GM12891 (cell line): ENCODE measurements at places on chromosomes 3 and 15.

DNA sequence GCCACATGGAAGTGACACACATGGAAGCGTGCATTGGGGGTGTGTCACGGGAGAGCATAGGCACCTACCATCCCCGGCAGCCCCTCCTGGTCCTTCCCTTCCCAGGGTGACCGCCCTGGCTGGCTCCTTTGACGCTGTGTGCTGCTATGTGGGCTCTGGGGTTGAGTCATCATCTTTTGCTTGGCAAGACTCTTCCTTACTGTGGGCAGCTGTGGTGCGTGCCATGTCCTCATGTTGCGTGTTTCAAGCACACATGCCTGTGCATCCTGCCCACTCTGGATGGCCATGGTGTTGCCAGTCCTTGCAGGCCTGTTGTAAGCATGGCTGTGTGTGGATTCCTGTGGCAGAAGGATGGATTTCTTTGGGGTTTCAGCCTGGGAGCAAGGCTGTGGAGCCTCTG is 14.0 kb downstream of the PLXNA1 start:
- no peak for DNase-seq

DNA sequence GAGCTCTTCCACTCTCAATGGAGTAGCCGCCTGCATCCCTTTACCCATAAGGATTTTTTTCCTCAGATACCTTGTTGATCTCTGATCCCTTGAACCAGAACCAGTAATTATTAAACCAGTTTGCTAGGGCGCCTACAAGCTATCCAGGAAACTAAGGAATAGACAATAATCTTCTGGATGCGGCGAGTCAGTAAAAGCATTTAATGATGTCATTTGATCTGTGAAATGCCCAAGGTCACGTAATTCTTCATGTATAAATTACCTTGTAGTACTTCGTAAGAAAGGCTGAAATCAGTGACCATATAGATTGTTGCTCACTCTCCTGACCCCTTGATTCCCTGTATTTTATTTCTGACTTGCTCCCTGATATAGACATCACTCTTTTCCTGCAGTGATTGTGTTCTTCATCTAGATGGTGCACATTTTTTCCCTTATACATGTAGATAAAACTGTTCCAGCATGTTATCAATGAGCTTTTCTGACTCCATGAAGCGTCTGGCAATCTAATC is 548.6 kb upstream of the NAALADL2 start:
- no peak for DNase-seq

DNA sequence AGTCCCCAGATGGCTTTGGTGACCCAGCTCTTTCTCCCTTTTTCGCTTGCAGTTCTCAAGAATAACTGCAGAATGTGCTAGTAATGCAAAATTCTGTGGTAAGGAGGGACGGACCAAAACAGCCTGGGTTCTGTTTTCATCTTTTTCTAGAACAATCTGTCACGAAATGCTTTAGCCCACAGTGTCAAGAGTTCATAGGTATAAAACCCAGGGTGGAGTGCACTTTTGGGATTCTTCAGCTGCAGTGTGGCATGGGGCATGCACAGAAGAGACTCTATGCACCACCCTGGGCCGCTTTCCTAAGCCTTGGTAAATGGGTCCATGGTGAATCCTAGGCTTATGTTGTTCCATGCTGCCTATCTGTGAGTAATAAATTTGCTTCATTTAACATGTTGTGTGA is 1072.7 kb upstream of the GBE1 start:
- DNase-seq = no peak

DNA sequence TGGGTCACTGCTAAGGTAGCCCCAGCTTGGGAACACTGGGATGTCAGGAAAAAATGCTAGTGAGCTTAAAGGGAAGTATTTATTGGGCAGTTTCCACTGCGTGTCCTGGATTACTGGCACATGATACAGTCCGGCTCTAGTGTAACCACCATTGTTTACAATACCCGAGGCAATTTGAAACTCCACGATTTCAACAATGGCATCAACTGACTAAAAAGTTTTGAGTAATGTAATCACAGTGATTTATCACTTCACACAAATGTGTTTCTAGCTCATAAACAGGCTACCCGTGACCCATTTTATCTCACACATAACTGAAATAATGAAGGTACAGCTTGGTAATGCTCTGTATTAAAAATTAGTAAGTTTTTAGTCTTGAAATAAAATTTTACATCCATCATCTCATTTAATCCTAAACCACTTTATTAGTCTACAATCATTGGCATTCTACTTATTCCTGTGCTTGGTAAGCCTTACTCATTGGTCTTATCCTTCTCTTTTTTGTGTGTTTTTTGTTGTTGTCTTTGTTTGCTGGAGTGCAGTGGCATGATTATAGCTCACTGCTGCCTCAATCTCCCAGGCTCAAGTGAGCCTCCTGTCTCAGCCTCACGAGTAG is 7.6 kb downstream of the ZMAT3 start:
- DNase-seq = no peak

- DNase-seq = no peak
Observed at GRCh38 chr3:120765830-120766493, 23.4 kb downstream of the GTF2E1 start.

DNA sequence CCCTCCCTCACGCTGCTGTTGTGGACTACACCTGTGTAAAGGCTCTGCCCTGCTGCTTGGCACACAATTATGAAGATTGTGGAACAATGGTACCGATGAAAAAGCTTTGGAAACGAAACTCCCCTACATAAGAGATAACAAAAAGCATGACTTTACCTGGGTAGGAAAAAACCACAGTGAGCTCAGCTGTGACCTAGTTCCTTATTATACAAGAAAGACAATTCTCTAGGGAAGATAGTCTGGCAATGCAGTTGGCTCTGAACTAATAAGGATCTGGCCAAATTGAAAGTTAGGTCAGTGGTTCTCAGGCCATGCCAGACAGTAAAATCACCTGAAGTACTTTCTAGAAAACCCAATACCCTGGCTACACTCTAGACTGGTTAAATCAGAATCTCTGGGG is 16.1 kb downstream of the CLEC3B start:
- no peak for DNase-seq

DNA sequence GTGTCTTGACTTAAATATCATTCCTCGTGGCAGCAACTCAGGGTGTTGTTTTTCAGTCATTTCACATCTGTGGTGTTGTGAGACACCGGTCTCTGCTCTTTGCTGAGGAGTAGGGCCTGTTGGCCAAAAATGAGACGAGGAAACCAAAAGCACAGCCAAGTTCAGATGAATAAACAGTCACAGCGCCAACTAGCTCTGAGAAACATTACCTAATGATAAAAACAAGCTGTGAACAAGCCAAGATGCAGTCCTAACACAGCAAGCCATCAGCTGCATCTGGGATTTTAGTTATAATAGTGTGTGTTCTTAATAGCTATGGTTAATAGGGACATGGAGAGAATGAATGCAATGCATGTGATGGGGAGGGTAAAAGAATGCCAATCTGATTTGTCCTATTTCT is 843.4 kb upstream of the DPPA4 start:
- DNase-seq = no peak

GRCh38 chr3:130377960-130378676 is 32.6 kb downstream of the COL6A5 start:
- DNase-seq = no peak

- DNase-seq = no peak
Observed at GRCh38 chr3:155555479-155556060, 189.3 kb downstream of the PLCH1 start.

- DNase-seq = no peak
Observed at GRCh38 chr15:69061414-69061842, 46.9 kb downstream of the NOX5 start.

- no peak for DNase-seq
Observed at GRCh38 chr3:107734317-107734716, 211.6 kb downstream of the BBX start.
